Type B pancreatic cell (in vitro differentiated cells): ENCODE measurements at places on chromosomes 11 and 22. TPM values are rescaled to one million over a fixed set of nuclear protein-coding genes. Genes with fewer than 3 reads are reported as not detected.

Gene SCN4B
- 0.36 and 2.0 TPM in 2 replicates for total RNA-seq

Gene BCO2
- total RNA-seq: 2.2 and 2.7 TPM in 2 replicates

Gene ACAD8
- total RNA-seq: 26.4 and 29.8 TPM in 2 replicates

Gene TUBA8
- total RNA-seq: 1.7 TPM in 1 of 2 replicates, not detected in the other

Gene SLC2A11
- total RNA-seq: 19.6 and 32.1 TPM in 2 replicates

Gene PRODH
- total RNA-seq: 16.1 and 19.0 TPM in 2 replicates

Gene CLMP
- total RNA-seq: 3.6 and 65.7 TPM in 2 replicates

Gene LRRC55
- 0.48 and 2.9 TPM in 2 replicates for total RNA-seq

Gene TAF10
- 121 and 130 TPM in 2 replicates for total RNA-seq

Gene DCHS1
- total RNA-seq: 3.9 and 54.9 TPM in 2 replicates

Gene FDXACB1
- 2.6 and 2.9 TPM in 2 replicates for total RNA-seq

Gene OSBP2
- 8.1 and 9.5 TPM in 2 replicates for total RNA-seq

Gene SIRT3
- total RNA-seq: 18.8 and 33.7 TPM in 2 replicates

Gene ST14
- 71.7 and 170 TPM in 2 replicates for total RNA-seq

Gene ADM2
- total RNA-seq: 2.6 and 10.2 TPM in 2 replicates

Gene ZNRF3
- total RNA-seq: 17.9 and 23.1 TPM in 2 replicates

Gene FREY1
- 0.90 and 1.4 TPM in 2 replicates for total RNA-seq

Gene GPHA2
- total RNA-seq: 0.85 TPM in 1 of 2 replicates, not detected in the other

Gene CCDC87
- total RNA-seq: 0.94 and 1.1 TPM in 2 replicates

Gene XPNPEP3
- total RNA-seq: 21.9 and 30.9 TPM in 2 replicates

Gene TCN1
- 19.3 and 269 TPM in 2 replicates for total RNA-seq

Gene ZNF280B
- total RNA-seq: 1.1 and 5.0 TPM in 2 replicates

Gene CREB3L1
- 9.8 and 20.8 TPM in 2 replicates for total RNA-seq

Gene TRIM49
- not detected in 2 replicates for total RNA-seq

Gene PANX2
- total RNA-seq: 3.0 and 9.3 TPM in 2 replicates

Gene VWCE
- total RNA-seq: 5.4 and 20.0 TPM in 2 replicates

Gene KRTAP5-2
- total RNA-seq: not detected in 2 replicates

Gene NAA40
- 33.8 and 51.2 TPM in 2 replicates for total RNA-seq

Gene TNKS1BP1
- 122 and 166 TPM in 2 replicates for total RNA-seq

Gene CECR2
- total RNA-seq: 7.9 and 25.3 TPM in 2 replicates

Gene PRG3
- total RNA-seq: not detected in 2 replicates

Gene CASP12
- not detected in 2 replicates for total RNA-seq

Gene ADAMTS15
- total RNA-seq: 2.3 and 22.0 TPM in 2 replicates

Gene ANKK1
- 0.36 and 0.53 TPM in 2 replicates for total RNA-seq

Gene DUSP18
- total RNA-seq: 12.4 and 13.8 TPM in 2 replicates

Gene CDKN1C
- 108 and 140 TPM in 2 replicates for total RNA-seq

Gene APOC3
- 21.6 and 54.4 TPM in 2 replicates for total RNA-seq

Gene SUSD2
- total RNA-seq: 3.7 and 5.6 TPM in 2 replicates

Gene OR8B2
- total RNA-seq: not detected in 2 replicates

Gene SOX10
- 0.29 and 5.9 TPM in 2 replicates for total RNA-seq

Gene INSC
- 1.2 TPM in 1 of 2 replicates, not detected in the other for total RNA-seq

Gene MS4A4E
- total RNA-seq: 0.33 TPM in 1 of 2 replicates, not detected in the other

Gene NAALADL1
- 1.2 and 4.3 TPM in 2 replicates for total RNA-seq

Gene TMPRSS13
- total RNA-seq: 6.9 and 22.7 TPM in 2 replicates

Gene DEAF1
- total RNA-seq: 41.0 and 48.1 TPM in 2 replicates

Gene SAA4
- not detected in 2 replicates for total RNA-seq

Gene OR8H3
- not detected in 2 replicates for total RNA-seq

Gene RAC2
- 0.24 and 1.2 TPM in 2 replicates for total RNA-seq

Gene IGSF9B
- total RNA-seq: 6.6 and 10.6 TPM in 2 replicates

Gene NAALAD2
- total RNA-seq: 5.8 and 16.9 TPM in 2 replicates

Gene SLC15A3
- total RNA-seq: 2.3 and 3.5 TPM in 2 replicates

Gene CASP5
- total RNA-seq: 0.95 TPM in 1 of 2 replicates, not detected in the other

Gene C2CD2L
- total RNA-seq: 10.7 and 13.5 TPM in 2 replicates

Gene OR10G8
- total RNA-seq: not detected in 2 replicates

Gene AGBL2
- 5.8 and 5.9 TPM in 2 replicates for total RNA-seq

Gene DEUP1
- 0.24 and 0.40 TPM in 2 replicates for total RNA-seq

Gene SH3BP1
- total RNA-seq: 30.0 and 31.1 TPM in 2 replicates

Gene SSTR3
- 2.4 and 3.4 TPM in 2 replicates for total RNA-seq

Gene POTEH
- not detected in 2 replicates for total RNA-seq
